Inflammatory macrophage (primary cell): ENCODE measurements at places on chromosomes 6 and 20.
A peak's percentile ranks its signal among the peaks of the same experiment; 100 is the strongest.

DNA sequence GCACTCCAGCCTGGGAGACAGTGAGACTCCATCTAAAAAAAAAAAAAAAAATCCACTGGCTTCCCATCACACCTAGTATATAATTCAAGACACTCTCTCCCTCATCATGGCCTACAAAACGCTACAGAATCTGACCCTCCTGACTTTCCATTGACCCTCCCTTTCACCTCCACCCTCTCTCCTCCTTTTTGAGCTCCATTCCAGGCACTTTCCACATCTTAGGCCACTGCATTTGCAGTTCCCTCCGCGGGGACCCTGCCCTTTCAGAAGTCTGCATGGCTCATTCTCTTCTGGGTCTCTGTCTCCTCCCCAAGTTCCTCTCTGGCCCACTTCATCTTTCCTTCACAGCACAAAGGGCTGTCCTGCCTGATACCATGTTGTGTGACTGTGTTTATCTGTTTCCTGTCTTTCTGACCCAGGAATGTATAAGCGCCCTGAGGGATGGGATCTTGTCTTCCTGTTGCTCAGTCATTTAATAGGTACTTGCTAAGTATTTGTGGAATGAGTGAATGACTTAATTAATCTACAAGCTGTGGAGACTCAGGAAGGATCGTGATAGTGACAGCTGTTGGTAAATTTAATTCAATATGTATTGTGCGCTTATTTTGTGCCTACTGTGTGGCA is 35.2 kb downstream of the NCR2 start:
- no peak for DNase-seq

- DNase-seq = peak; percentile 91
Observed at GRCh38 chr20:34365765-34366213, 2.7 kb downstream of the ITCH start.

DNA sequence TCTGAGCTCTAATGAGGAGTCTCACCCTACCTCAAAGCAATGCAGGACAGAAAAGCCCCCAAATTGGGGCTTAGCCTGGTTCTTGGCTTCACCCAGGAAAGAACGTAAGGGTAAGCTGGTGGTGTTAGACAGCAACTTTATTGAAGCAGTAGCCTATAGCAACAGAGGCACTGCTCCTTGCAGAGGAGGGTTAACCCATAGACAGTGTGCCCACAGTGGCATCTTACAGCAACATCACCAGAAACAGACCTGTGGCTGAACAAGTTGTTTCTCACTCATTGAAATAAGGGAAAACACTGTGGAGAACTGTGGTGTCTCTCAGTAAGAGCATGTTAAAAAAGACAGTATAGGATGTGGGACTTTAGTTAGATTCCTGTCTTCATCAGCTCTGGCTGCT is 80.4 kb upstream of the SPTLC3 start:
- no peak for DNase-seq

DNA sequence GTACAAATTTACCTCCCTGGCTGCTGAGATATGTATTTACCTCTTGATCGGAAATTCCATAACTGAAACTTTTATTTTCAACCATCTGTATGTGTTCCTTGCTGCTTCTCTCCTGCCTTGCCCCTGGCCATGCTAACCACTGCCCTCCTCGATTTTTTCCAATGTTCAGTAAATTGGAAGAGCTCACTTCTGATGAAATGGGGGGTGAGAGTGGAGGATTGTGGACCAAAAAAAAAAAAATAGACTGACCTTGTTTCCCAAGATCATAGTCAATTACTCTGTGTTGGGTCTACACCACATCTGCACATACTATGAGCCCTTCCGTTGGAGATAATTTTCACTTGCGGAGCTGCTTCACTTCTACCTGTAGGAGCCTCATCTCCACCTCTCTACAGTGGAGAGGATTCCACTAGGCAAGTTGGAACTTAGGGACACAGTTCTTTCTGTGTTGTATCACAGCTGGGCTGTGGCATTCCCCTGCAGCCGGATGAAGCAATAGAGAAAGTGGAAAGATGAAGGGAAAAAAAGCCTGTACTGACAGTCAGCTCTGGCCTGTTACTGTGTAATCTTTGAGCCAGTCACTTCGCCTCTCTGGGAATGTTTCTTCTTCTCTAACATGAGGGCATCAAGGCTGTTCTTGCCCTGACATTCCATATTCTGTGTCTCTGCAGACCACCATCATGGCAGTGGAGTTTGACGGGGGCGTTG is 1.6 kb downstream of the PSMB9 start:
- DNase-seq = no peak

DNA sequence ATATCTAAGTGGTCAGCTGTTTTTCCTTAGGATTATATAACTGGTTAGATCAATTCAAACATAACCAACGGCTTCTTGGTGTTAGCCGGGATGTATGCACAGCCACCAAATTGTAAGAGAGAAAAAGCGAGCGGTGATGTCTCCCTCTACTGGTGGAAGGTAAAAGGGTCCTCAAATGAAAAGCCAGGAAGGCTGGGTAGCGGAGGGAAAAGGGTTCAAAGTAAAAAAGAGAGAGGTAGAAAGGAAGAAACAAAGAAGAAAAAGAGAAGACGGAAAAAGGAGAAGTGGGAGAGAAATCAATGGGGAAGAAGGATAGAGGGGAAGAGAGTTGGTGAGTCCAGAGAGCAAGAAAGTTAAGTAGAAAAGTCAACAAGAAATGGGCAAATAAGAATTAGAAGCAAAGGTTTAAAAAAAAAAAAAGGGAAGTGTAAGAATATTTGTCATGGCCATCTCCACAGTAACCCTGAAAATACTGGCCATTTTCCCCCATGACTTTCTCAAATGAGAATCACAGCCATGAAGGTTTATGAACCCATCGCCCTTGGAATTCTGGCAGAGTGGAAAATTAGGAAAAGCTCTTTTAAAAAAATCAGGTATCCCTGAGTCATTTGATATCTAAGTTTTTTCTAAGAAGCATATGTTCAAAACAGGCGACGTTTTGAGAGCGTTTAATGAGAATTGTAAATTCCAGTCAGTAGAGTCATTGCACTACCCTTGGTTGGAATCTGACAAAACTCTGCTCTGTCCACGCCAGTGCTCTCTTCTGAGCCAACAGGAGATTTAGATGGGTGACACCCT is 155.6 kb upstream of the SNX9 start:
- DNase-seq = peak; percentile 78

GRCh38 chr20:45020236-45020886 is 54.0 kb downstream of the STK4 start:
- DNase-seq = no peak

DNA sequence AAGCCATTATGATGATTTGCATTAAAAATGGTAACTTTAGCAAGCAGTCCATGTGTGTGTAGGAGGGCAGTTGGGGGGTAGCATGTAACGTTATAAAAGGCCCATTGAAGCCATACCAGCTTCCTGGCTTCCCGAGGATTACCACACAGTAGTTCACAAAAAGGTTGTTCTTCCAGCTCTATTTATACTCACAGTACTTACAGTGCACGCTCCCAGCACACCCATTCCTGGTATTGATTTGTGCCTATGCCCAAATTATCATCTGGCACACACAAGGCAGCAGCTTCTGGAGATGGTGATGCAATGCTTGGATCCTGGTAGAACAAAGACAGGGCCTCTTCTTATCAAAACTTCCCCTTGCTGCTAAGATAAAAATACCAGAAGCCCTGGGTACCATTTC is 436.8 kb downstream of the HAO1 start:
- DNase-seq = no peak

DNA sequence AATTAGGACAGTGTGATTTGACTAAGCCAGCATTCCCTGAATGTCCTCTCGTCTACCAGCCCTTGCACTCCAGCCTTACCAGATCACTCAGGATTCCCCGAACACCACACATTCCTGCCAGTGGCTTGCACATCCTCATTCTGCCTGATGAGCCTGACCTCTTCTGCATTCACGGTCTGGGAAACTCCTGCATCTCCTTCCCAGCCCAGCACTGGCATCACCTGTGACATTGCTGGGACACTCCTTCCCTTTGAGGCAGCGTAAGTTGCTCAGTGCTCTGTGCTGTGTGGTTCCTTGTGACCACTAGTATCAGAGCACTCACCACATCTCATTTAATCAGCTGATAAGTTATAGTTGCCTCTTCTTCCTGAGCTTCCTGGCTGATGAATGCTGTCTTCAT is 17.3 kb downstream of the NCOA7 start:
- DNase-seq = peak; percentile 29

GRCh38 chr6:63476302-63476701 is 96.0 kb upstream of the LOC128125822 start:
- no peak for DNase-seq

- DNase-seq = no peak
Observed at GRCh38 chr20:6626805-6627204, 140.7 kb upstream of the BMP2 start.
